ENCODE measurements at places on chromosomes 7 and 10.

- no peak for DNase-seq
These were observed 7.1 kb downstream of the GUSB start for GRCh38 chr7:65974876-65975275.

GRCh38 chr10:114603948-114604347 lies 54.1 kb downstream of the ABLIM1 start:
- no peak for DNase-seq

DNA sequence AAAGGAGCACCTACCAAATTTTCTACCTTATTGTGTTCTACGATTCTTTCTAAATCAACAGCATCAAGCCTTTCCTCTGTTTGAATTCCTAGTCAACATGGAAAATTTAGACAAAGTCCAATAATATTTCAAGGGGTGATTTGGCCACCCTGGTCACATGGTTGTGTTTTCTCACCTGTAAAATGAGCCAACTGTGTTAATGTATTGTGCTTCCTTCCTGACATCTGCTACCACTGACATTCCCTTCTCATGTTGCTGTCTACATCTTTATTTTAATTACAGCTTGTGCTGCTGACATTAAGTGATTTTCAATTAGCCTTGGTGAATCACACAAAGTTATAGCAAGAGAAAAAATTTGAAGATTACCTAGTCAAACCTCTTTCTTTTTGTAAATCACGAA lies 83.0 kb upstream of the NPSR1 start:
- DNase-seq = no peak

DNA sequence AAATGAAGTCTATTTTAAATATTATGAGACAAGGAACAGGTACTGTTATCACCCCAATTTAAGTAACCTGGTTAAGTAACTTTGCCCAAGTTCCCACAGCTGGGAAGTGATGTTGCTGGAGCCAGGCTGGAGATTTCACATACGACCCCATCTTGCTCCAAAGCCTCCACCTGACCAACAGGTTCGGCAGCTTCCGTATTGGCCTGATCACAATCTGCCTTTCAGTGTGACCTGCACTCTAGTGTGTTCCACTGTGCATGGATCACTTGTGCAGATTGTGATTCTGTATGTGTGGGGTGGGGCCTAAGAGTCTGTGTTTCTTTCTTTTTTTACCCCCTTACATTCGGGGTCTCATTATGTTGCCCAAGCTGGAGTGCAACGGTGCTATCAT lies 66.1 kb downstream of the PRTFDC1 start:
- DNase-seq = no peak

GRCh38 chr10:100738055-100738827 lies 7.1 kb upstream of the PAX2 start:
- DNase-seq = no peak

DNA sequence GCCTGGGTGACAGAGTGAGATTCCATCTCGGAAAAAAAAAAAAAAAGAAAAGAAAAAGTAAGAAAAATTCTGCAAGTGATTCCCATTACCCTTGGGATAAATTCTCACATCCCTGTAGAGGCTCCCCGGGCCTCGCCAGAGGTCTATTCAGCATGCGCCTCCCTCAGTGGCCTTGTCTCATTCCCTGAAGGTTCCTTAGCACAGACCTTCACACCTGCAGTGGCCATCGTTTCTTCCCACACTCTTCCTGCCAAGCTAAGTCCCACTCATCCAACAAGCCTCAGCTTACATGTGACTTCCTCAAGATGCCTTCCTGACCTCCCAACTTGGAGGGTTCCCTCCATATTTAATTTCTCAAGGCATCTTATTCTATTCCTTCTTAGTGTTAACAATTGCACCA lies 20.9 kb upstream of the BAG3 start:
- no peak for DNase-seq
